ENCODE measurements at places on chromosomes 12 and 14.

DNA sequence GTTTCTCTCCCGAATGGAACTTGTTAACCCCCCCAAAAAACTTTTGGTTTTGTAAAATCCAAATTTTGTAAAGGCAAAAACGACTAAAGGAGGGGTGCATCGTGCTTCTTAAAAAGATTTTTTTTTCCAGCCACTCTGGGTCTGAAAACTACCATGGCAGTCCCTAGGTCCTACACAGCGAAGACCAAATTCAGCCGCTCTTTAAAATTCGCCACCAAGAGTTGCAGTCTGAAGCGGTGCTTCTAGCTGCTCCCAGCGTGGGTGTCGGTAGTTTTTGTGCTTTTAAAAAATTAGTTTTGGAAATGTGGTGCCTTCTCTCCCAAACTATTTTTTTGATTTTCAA is 873 bp upstream of the GSC start:
- DNase-seq: no peak

- DNase-seq: no peak
Observed at GRCh38 chr12:48818831-48819590, 715 bp downstream of the CACNB3 start.

DNA sequence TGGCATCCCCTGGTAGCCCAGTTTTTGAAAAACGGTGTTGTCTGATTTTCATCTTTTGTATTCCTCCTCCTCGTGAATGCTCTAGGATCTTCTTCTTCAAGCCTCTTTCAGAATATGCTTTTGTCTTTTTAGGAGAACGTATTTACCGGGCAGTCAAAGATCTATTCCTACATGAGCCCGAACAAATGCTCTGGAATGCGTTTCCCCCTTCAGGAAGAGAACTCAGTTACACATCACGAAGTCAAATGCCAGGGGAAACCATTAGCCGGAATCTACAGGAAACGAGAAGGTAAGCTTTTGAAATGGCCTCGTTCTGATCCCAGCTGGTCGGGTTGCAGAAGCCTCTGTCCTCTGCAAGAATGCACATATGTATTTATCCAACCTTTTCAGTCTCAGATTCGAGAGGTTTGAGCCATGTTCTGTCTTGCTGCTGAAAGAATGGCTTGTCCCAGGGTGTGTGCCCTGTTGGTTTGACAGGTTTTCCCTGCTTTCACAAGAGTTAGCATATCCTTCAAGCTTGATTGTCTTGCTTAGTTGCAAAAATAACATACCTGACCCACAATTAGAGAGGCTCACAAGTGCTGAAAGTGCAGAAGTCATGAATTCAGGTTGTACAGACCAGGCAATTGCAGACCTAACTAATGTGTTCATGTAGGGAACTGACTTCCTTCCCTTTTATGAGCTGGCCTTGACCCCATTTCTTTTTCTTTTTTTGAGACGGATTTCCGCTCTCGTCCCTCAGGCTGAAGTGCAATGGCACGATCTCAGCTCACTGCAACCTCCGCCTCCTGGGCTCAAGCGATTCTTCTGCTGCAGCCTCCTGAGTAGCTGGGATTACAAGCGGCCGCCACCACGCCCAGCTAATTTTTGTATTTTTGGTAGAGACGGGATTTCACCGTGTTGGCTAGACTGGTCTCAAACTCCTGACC is 6.8 kb downstream of the KMT5A start:
- DNase-seq: peak; percentile 74

DNA sequence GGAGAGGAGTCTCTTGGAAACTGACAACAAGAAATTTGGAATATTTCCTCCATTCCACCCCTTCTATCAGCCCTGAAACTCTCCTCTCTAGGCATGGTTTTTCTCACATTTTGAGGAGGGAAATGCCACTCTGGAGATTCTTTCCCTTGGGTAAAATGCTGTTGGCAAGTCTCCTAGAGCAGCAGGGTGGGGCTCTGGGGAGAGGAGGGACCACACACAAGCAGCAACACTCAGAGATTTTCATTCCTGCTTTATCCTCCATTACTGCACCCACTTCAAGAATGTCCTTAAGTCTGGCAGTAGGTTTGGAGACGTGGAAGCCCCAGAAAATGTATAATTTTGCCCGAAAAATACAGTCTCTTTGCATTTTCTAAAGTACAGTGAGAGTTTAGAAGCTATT is 130.8 kb upstream of the FLRT2 start:
- no peak for DNase-seq

GRCh38 chr12:75599061-75599460 is 87.7 kb upstream of the KRR1 start:
- no peak for DNase-seq

- DNase-seq: no peak
Observed at GRCh38 chr14:51482102-51482501, 169.6 kb upstream of the FRMD6 start.

Measured in epithelial cell of esophagus (primary cell).